NCI-H187 treated with DMSO at 0.1 percent for 48 hours (cell line): ENCODE measurements at places on chromosomes 5 and 9.

- no peak for DNase-seq
Observed at GRCh38 chr5:179840766-179841165, 17.9 kb downstream of the MRNIP start.

DNA sequence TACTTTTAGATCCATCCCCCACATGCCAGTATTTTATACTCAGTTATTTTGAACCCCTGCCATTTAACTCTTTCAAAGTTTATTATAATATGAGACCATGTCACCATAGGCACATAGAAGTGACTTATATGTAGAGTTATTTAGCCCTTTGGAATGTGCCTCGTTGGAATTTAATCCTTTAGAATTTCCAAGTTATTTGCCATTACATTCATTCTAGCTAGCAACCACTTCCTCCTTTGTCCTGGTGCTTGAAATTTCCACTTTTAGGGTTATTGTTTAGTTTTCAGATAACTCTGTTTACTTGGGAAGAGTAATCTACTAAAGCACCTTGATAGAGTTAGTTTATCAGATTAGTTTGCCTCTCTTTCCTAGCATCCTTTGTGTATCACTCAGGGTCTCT lies 82.8 kb upstream of the TLE1 start:
- no peak for DNase-seq

- DNase-seq = no peak
Observed at GRCh38 chr9:134136996-134137299, 1.1 kb downstream of the WDR5 start.

DNA sequence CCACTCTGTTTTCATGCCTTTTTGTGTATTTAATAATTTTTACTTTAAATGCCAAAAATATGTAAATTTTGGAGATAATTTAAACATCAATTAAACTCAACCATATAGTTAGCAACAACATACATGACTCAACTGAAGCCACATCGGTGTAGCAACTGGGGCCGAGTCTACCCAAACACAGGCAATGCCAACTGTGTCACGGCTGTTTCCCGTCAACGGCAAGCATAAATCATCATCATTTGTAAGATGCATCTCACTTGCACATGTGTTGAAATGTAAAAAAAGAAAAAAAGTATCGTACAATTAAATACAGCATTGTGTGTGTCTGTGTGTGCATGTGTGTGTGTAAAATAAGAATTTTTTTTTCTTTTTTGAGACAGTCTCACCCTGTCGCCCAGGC lies 160.1 kb upstream of the TAS2R1 start:
- DNase-seq = no peak

- DNase-seq = no peak
Observed at GRCh38 chr5:143683459-143683858, 128.5 kb upstream of the HMHB1 start.
